Activated CD4-positive, alpha-beta T cell treated with anti-CD3 and anti-CD28 coated beads, Interleukin-2, amount 50 U/mL, for 24 hours (primary cell): ENCODE measurements at places on chromosomes 16 and 17.

GRCh38 chr17:58329035-58329809 lies 627 bp upstream of the TSPOAP1 start:
- peak; percentile 77 for DNase-seq

DNA sequence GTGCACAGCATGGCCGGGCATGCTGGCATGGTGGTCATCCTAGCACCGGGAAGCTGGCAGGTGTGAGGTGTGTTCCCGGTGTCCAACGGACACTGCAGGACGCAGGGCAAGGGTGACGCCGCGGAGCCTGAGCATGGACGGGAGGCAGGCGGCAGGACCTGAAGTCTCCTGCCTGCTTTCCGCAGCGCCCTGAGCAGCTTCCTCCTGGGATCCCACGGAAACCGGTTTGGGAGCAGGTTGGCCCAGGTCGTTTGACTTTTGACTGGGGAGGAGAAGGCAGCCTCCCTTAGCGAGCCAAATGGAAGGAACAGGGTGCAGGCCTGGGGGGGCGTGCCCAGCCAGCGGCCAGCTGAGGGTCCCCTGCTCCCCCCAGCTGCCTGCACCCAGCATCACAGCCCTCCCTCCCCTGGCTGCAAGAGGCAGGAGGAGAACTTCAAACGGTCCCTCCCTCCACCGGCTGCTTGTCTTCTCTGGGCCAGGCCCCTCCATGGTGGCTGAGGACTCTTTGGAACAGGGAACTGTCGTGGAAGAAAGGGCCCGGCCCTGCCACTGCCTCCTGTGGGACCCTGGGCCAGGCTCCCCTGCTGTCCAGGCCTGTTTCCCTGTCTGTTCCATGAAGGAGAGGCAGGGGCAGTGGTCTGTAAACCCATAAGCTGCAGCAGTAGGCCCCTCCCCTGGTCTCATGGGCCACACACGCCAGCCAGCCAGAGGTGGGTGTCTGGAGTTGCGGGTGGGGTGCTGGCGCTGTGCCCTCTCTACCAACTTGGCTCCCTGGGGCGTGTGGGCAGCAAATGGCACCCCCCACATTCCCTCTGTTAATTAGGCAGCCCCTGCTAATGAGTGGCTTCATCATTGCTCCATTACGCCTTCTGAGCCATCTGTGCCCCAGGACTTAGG lies 7.8 kb upstream of the ADGRG1 start:
- no peak for DNase-seq

- no peak for DNase-seq
These were observed 146.1 kb downstream of the GAS7 start for GRCh38 chr17:10052106-10052813.

- no peak for DNase-seq
These were observed 207.9 kb upstream of the HSBP1 start for GRCh38 chr16:83599789-83600462.

DNA sequence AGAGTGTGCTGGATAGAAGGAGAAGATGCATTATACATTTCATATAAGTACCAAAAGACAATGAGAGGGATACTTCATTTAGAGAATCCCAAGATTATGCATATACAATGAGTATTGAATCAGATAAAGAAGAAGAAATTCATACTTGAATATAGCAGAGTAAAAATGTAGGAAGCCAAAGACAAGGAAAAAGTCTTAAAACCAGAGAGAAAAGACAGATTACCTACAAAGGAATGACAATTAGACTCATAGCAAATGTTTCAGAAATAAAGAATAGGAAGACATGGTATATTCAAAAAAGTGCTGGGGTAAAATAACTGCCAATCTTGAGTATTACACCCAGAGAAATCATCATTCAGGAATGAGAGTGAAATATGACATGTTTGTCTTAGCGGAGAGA lies 6.8 kb upstream of the MSI2 start:
- DNase-seq, result no peak

DNA sequence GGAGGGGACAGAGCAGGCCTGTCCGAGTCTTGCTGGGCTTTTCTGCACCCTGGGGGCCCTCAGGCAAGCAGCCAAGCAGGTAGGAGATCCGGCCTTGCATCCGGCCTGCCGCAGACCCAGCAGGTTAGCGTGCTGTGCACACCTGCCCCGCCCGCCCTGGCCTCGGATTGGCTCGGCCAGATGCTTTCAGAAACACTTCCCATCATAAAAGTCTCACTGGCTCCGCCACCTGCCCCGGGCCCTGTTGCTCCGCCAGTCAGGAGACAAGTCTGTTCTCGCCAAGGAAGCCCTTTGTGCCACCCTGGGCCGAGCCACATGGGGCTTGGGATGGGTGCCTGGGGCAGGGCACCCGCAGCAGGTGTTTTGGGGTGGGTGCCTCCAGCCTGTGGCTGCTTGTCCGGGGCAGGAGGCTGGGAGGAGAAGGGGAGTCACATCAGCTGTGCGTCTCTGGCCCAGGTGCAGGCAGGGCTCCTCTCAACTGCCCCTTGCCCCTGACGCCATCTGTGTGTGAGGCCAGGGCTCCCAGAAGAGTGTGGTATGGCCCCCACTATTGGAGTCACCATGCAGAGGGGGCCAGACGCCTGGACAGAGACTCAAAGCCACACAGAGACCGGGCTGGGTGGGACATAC lies 228.2 kb upstream of the GSE1 start:
- DNase-seq, result no peak

DNA sequence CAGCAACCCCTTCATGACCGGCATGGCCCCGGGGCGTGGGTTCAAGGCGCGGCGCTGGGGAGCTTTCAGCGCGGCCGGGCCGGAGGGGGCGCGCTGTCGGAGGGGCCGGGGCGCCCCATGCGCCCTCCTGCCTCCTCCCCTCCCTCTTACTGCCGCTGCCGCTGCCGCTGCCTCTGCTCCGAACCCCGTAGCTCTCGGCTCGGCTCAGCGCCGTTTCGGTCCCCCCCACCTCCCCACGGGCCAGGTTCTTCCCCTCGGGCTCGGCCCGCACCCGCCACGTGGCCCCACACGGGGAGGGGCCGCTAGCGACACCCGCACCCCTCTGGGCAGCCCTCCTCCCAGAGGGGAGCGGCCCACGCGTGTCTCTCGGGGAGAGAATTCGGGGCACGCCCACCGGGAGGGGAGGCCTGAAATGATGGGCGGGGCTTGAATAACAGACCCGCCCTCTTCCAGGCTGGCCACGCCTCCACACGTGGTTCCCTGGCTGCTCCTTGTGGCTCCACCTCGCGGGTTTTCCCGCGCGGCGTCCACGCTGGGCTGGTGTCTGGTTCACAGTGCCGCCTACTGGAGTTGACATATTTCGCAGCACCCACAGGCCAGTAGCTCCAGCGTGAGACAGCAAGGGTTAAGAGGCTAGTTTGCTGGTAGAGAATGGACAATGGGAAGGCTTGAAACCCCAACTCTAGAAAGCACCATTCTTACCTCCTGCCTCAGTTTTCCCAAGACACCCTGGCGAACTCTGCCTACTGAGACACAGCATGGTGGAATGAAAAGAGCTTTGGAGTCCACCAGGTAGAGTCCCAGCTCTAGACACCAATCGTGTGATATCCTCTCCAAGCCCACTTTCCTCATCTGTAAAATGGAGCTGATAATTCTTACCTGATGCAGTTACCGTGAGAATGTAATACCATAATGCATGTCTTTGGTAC lies at the start of gene KCNH4:
Gene KCNH4 (minus strand): TSS at position 221 of the 929 bp plus-strand sequence. CDS start 197 bp downstream, at position 24.
- peak; percentile 85 for DNase-seq

GRCh38 chr16:88999457-89000206 lies 22.6 kb upstream of the CBFA2T3 start:
- DNase-seq, result peak; percentile 11

GRCh38 chr16:14600164-14600563 lies 29.9 kb downstream of the PARN start:
- no peak for DNase-seq

DNA sequence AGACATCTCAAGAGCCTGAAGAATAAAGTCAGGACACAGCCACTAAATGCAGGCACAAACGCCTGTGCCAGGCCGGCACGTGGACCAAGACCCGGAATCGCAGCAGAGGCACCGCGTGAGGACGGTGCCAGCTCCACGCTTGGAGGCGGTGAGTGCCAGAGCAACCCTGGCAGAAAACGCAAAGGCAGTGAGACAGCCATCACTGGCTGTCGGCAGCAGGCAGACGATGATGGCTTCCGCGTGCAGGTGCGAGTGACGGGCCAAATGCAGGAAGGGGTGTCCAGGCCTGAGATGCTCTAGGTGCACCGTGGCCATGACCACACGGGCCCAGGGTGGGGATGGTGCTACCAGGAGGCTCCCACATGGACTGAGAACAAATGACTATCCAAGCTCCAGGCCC lies 78.8 kb downstream of the LMF1 start:
- DNase-seq, result no peak

- DNase-seq, result no peak
These were observed 18.9 kb upstream of the RAP1GAP2 start for GRCh38 chr17:2777242-2777867.

DNA sequence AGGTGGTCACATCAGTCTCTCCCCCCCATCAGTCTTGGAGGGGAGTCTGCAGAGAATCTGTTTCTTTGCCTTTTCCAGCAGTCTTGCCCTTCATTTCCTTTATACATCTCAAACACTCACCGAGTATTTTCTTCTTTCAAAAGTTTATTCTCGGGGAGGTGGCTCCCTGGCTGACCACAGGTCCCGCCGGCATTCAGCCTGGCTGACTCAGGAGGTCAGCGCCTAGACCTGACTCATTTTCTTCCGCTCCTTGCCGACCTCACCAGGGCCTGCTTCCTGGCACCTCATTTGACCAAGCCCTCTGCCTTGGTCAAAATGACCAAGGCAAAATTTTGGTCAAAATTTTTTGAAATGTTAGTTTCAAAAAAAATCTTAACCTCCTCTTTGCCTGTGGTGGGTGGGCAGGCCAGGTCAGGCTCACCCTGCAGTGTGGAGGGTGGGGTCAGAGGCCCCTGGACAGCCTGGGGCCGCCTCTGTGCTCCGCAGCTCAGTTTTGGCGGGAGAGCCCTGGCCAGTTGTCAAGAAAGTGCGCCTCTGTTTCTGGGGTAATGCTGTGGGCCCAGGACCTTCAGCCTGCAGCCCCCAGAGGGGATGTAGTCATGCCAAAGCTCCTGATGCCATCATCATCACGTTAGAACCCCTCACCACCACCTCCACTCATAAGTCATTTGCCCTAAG lies 165.6 kb downstream of the SPECC1 start:
- DNase-seq, result no peak

GRCh38 chr16:51163366-51163765 lies 12.3 kb upstream of the SALL1 start:
- DNase-seq, result no peak

- no peak for DNase-seq
These were observed 2.9 kb upstream of the WIPI1 start for GRCh38 chr17:68460146-68460545.
